ENCODE measurements at places on chromosomes 6 and 20.

GRCh38 chr20:17507531-17507930 is 23.6 kb downstream of the BFSP1 start:
- no peak for DNase-seq

DNA sequence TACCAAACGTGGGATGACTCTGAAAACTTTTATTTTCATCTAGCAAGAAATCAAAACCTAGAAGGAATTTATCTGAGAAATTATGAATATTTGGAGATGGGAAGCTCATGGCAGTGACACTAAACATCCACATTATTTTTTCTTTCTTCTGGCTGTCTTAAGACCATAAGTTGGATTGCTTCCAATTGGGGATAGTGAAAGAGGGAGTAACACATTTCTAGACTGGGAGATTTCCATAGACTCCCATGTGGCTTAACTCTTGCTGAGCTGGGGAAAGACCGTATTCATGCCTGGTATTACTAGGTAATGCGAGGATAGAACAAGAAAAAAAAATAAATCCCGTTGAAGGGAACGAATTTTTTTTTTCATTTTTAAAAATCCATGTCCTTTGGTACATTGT is 120.0 kb downstream of the UTRN start:
- DNase-seq, result no peak

- no peak for DNase-seq
These were observed 125.9 kb upstream of the TRAF3IP2 start for GRCh38 chr6:111731456-111732195.

GRCh38 chr20:49187330-49187850 is 744 bp downstream of the STAU1 start:
- DNase-seq, result no peak

DNA sequence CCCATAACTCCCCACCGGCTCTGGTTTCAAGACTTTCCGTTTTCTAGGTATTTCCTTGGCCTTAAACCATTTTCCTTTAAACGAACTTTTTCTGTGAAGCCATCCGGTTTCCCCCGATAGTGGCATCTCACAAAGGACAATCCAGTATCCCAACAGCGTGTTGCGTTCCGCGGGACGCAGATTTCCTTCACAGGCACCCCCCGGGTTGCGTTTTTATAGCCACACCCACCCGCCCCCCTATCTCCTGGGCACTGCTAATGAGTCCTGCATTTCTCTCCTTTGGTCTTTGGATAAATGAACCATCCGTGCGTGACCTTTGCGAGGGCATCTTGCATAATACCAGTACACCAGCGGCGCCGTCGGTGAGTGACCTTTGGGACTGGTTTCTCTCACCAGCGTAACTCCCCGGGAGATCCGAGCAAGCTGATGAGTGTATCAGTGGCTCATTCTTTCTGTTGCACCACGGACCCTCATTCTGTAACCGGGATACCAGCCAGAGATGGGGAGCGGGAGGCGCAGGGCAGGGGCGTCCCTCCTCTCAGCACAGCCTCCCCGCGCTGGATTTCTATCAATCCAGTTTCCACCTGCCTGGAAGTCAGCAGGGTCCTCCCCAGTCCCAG is 586 bp upstream of the NQO2 start:
- no peak for DNase-seq

All from AG09319 (cell line).